ENCODE measurements at places on chromosomes 6 and 20. TPM values are rescaled to one million over a fixed set of nuclear protein-coding genes. Genes with fewer than 3 reads are reported as not detected.

Gene EEF1A2
- 147 TPM for total RNA-seq

Gene GPSM3
- total RNA-seq = 0.35 TPM

Gene RAET1L
- 0.40 TPM for total RNA-seq

Gene EEF1E1
- 61.2 TPM for total RNA-seq

Gene CRISP2
- not detected for total RNA-seq

All from A549 treated with CORT108297 at 1 μM for 4 hours (cell line).